Renal cortical epithelial cell (primary cell): ENCODE measurements at places on chromosomes 3 and 15. TPM values are rescaled to one million over a fixed set of nuclear protein-coding genes. Genes with fewer than 3 reads are reported as not detected.

The SCN11A gene
- under 0.01 and 0.15 TPM in 2 replicates for total RNA-seq

The KLHL40 gene
- total RNA-seq: not detected in 2 replicates

The TUSC2 gene
- total RNA-seq: 16.0 and 21.2 TPM in 2 replicates

DNA sequence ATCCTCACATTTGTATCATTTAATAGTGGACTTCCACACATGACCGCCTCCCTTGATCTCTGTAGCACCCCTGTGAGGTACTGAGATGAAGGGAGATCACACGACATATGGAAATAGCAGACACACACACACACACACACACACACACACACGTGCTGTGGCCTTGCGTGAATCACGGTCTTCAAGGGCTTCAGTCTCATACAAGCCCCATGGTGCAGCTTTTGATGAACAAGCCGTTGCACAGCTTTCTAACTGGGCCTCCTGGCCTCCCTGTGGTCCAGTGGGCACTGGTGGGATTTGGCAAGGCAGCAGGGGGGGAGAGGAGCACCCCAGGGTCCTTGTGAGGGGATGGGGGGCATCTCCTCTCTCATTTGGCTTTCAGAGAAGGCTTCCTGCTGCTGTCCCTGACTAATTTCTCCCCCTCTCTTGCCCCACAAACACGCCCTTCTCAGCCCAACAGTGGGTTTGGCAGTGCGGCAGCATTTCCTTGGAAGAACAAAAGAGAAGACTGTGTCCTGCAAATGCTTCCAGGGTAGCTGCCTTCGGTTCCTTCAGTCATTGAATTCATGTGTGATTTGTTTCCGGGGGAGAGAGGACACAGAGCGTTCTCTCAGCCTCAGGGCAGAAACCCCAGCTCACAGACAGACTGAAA is 98.7 kb downstream of the SMAD6 start:
- no peak for DNase-seq

- no peak for DNase-seq
Observed at GRCh38 chr3:71462586-71462985, 120.9 kb downstream of the FOXP1 start.

- DNase-seq: no peak
Observed at GRCh38 chr3:183653209-183654064, 18.0 kb downstream of the KLHL24 start.

- no peak for DNase-seq
Observed at GRCh38 chr3:52434491-52435115, 10.3 kb downstream of the SEMA3G start.
